ENCODE measurements at places on chromosomes 1 and 21. TPM values are rescaled to one million over a fixed set of nuclear protein-coding genes. Genes with fewer than 3 reads are reported as not detected.
A peak's percentile ranks its signal among the peaks of the same experiment; 100 is the strongest.

The CNTN2 gene
- total RNA-seq, result 0.30 TPM

DNA sequence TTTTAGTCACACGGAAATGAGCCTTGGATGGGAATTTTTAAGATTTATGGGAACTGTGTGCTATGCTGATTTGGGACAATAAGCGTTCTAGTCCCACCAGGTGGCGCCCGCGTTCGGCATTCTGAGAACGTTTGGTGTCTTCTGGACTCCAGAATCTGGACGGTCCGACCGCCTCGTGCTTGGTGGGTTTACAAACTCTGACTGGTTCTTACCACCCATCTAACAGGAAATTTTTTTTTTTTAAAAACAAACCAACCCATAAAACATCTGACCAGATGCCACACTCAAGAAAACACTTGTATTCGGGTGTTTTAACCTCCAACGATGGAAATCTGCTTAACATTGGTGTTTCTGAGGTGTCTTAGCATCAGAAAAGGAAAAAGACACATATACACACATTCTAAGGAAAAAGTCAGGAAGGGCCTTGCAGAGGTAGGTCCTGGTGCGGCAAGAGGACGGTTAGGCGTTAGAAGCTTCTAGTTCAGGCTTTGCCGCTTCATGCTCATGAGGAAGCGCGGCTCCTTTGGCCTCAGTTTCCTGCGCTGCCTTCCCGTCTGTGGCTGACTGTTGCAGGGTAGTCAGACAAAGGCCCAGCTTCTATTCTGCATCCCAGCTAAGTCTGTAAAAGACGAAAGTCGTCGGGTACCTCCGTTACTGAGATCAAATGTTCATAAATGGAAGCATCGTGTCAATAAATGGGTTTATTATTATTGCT lies 814 bp upstream of the DYRK3 start:
- DNase-seq, result peak; percentile 95

The NFASC gene
- total RNA-seq, result 16.0 TPM

DNA sequence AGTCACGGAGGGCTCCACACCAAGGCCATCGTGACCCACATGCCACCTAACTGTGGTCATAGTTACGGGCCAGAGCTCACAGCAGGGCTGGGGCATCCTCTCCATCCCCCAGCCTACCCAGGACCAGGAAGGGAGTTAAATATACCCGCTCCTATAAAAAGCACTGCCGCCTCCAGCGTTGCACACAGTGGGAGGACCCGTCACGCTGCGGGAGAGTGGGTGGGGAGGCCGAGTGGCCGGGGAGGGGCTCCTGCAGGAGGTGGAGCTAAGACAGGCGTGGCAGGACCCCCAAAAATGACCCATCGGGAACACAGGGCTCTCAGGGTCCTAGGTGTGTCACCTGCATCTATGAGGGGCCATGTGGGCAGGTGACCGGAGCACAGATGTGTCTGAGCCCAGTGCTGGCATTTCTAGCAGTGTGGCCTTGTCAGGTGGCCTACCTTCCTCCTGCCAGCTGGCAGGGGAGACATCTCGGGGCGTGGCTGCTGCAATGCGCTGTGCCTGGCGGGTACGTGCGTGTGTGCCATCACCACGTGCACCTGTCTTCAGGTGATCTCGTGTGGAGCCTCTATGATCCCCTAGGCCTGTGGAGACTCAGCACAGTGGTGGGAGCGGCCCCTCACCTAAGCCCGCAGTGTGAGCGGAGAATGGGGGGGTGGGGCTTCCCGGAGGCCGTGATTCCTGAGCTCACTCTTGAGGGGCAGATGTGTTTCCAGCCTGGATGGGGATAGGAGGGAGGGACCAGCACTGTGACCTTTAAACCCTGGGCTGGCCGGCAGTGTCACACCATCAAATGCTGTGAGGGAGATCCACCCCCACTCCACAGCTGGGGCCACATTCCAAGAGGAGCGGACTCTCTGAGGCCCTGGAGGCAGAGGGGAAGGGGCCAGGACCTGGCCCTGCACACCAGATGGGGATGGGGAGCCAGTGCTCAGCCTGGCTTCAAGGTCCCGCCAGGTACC lies 17.7 kb downstream of the AGRN start:
- DNase-seq, result no peak

The MYOM3 gene
- total RNA-seq, result 249 TPM

DNA sequence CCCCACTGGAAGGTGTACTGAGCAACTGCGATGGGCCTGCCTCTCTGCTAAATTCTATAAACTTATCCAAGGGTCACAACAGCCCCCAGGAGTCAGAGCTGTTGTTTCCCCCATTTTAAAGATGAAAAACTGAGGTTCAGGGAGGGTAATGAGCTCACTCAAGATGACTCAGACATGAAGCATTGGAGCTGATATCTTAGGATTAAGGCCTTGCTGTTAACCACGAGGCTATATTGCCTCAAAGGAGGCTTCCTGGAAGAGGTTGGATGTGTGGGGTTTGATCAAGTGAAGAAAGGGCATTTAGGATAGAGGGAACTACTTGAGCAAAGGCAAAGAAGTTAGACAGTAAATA lies 6.7 kb downstream of the LDLRAP1 start:
- DNase-seq, result no peak

The HOOK1 gene
- total RNA-seq, result 0.67 TPM

GRCh38 chr21:45186709-45187108 lies 101.0 kb downstream of the POFUT2 start:
- DNase-seq, result no peak

- no peak for DNase-seq
Measured at GRCh38 chr1:33295023-33295422, 25.9 kb downstream of the A3GALT2 start.

- DNase-seq, result no peak
Measured at GRCh38 chr1:33425900-33426299, 5.0 kb downstream of the PHC2 start.

The DNALI1 gene
- total RNA-seq, result 3.0 TPM

GRCh38 chr1:159652506-159652905 lies 61.9 kb downstream of the CRP start:
- DNase-seq, result no peak

DNA sequence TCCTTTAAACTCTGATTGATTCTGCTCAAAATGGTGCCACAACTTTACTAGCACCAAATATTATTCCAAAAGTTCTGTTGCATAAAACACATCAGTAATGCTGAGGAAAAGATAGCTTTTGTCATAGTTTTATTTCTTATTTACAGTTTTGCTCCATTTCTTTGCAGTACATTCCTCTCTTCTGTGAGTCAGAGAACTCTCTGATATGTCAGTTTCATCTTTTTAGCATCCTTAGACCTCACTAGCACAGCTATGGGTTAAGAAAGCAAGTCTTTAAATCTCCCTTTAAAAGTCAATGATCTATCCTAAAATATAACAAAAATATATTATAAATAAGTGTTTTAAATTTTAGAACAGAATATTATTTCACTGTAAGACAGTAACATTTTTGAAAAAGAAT lies 356.6 kb upstream of the SNX7 start:
- no peak for DNase-seq

The RGS16 gene
- 1.9 TPM for total RNA-seq

The PSMB4 gene
- 186 TPM for total RNA-seq

DNA sequence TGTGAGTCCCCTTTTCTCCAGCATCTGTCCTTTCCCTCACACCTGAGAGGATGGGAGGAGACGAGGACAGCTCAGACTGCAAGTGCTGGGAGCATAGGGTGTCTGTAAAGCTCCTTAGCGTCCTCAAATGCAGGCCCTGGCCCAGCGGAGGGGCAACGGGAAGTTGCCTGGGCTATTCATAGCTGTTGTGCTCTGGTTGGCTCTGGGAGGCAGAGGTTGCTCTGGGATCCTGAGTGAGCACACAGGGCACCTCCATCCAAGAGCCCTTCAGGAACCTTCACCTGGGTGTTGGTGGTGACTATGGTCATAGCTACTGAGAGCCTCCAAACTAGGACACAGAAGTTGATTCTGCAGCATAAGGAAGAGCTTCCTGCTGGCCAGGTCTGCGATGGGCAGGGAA lies 2.6 kb downstream of the PADI1 start:
- no peak for DNase-seq

- DNase-seq, result peak; percentile 89
Measured at GRCh38 chr1:203117611-203118575, 9.6 kb upstream of the ADORA1 start.

The PPM1J gene
- 10.7 TPM for total RNA-seq

DNA sequence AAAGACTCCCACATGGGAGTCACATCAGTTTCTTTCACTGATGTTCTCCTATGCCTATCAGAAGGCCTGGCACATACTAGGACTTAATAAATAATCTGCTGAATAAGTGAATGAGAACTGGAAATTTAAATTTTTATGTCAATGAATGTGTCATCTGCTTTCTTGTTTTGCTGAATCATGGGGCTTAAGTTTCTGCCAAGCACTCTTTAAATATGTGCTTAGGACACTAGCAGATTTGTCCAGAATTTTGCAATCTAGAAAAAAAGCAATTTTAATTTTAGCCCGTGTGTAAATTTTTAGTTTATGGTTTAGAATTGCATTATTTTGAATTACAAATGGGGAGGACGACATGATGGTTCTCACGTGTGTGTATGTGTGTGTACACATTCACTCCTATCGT lies 803.1 kb downstream of the USP25 start:
- DNase-seq, result no peak

- no peak for DNase-seq
Measured at GRCh38 chr1:77975386-77975785, 3.5 kb downstream of the FUBP1 start.

- DNase-seq, result no peak
Measured at GRCh38 chr1:234433563-234434285, 45.3 kb downstream of the TARBP1 start.

DNA sequence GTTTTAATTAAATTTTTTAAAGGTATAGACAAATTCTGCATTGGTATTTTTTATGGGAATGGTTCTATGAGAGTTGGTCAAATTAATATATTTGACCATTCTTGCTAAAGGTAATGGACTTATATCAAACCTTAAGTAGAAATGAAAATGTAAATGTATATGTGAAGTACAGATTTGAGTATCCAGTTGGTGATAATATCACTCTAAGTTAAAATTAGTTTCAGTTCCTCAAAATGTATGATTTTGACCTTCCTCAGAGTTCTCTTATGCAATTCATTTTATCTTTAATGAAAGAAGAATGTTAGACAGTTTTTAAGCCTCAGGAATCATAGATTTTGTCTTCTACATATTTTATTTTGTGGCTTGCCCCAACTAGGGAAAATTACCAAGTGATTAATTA lies 1291.5 kb upstream of the B3GALT2 start:
- DNase-seq, result no peak

The ASCL5 gene
- not detected for total RNA-seq

DNA sequence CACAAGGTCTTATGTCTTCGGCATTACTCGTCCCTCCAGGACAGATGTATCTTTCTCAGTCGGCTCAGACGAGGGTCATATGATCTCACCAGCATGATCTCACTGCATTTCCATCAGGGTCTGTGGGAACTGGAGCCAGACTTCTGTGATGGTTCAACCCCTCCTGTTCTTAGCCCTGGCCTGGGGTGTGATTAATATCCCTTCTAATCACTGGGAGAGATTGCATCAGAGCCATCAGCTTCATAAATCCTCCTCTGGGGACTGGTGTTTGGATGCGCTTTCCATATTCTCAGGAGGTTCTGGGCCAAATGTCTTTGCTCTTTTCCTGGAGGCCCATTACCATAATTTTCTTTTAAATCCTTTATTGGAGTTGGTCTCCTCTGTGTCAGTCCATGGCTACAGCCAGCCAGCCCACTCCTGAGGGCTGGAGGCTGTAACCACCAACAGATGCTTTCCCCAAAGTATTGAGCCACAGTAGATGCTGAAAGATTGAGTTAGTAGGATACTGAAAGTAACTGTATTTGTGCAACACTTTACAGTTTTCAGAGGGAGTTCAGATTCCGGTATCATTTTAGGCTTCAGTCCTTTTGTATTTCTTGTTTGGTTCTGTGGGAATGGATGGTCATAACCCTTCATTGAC lies 20.0 kb downstream of the CACNA1E start:
- no peak for DNase-seq

GRCh38 chr21:24395320-24395923 lies 1211.9 kb downstream of the MRPL39 start:
- DNase-seq, result no peak

The NMNAT2 gene
- total RNA-seq, result 1.9 TPM

DNA sequence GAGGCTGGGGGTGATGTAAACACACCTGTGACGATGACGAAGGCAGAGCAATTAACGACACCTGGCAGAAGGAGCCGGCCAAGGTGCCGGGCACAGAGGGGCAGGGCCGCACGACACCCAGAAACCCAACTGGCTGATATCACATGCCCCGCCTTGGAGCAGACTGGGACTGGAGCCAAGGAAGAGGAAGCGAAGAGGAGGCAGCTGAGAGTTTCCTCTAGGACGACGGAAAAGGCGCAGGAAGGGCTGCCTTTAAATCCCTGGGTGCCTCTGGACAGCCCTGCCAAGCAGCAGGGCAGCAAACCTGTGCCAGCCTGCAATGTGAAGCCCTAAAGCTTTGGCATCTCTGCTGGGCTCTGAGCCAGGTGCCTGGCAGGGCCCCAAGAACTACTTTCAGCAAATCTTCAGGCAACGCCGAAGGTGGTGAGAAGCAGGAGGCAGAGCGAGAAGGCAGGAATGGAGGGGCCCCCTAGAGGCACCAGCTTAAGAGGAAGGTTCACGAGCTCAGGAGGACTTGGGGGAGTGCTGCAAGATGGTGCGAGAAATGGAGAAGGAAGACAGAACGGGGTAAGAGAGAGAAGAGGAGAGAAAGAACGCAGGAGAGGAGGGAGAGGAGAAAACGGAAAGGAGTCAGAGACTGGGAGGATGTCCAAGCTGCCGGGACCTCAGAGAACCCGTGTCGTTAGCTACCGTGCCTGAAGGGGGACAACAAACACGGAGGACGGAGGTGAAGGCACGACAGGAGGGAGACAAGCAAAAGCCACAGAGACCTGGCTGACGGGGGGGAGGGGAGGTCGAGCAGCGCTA lies 25.3 kb upstream of the PEF1 start:
- peak; percentile 80 for DNase-seq

GRCh38 chr1:9827558-9828185 lies 3.9 kb upstream of the CLSTN1 start:
- peak; percentile 46 for DNase-seq

DNA sequence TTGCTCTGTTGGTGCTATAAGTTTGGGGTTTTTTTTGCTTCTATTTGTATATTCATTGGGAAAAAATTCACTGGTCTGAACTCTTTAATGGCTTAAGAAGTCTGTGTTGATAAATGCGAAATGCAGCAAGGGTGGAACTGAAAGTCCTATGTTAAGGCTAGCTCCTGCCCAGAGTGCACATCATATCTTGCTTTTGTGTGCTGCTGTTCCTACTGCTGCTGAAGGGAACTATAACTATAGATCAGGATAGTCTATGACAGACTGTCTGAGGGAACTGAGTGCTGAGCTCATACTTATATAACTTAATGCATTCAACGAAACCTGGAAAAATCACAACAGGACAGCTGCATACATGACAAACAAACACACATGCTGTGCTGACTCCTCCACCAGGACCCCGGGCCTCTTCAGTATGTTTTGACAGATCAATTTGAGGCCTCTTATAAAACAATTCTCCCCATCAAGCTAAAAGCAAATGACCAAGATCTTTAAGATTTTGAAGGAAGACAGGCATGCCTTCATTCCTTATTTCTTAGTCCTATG lies 1031.5 kb upstream of the ADGRL2 start:
- no peak for DNase-seq

- no peak for DNase-seq
Measured at GRCh38 chr1:29370067-29370466, 133.7 kb downstream of the PTPRU start.
